ENCODE measurements at places on chromosomes 5 and 9. TPM values are rescaled to one million over a fixed set of nuclear protein-coding genes. Genes with fewer than 3 reads are reported as not detected.

The BHMT gene
- total RNA-seq, result not detected

The C9orf153 gene
- 0.23 TPM for total RNA-seq

The SH3GL2 gene
- total RNA-seq, result 3.2 TPM

The EPB41L4A gene
- total RNA-seq, result 35.2 TPM

- DNase-seq, result no peak
- H3K4me3 ChIP-seq, result no peak overlapping the region
- H3K4me1 ChIP-seq, result peaks cover 35% of the 10 kb centered on the region
- H3K36me3 ChIP-seq, result no peaks in the 10 kb centered on the region
- no peaks in the 10 kb centered on the region for H3K27me3 ChIP-seq
- peak overlapping the region; percentile 71 for H3K27ac ChIP-seq
These were observed 78.6 kb downstream of the AOPEP start for GRCh38 chr9:94805051-94805489.

DNA sequence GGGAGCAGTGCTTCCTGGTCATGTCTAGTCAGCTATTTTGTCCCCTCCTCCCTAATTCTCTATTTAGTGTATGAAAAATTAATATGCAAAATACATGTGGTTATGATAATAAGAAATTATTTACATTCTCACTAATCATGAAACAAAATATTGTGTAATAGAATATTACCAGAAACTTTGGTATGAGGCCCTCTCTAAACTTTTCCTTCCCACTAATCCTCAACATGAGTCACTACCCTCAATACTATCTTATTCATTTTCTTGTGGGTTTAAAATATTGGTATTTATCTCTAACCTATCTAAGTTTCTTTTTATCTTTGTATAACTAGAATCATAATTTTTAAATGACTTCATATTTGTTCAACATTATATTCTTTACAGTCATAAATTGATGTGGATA, 545.9 kb upstream of the PTPRD start:
- no peak overlapping the region for H3K4me3 ChIP-seq
- H3K27me3 ChIP-seq, result no peaks in the 10 kb centered on the region
- no peak overlapping the region for H3K27ac ChIP-seq
- H3K4me1 ChIP-seq, result no peaks in the 10 kb centered on the region

DNA sequence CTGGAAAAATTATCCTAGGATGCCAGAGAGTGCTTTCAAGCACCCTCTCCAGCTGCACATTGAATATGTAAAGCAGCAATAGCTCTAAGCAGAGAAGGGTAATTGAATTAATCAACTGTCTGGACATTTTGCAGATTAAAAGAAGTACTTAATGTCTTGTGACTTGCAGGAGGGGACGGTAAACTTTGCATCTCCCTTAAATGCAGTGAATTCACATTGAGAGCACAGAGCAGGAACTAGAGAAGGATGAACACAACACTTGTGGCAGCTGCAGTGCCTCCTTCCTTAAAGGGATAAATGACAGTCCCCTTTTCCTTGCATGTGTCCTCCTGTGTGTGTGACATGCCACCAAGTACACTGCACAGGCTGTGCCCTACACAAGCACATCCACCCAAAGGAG, 7.4 kb upstream of the CDK5RAP2 start:
- H3K27me3 ChIP-seq, result no peaks in the 10 kb centered on the region
- H3K4me1 ChIP-seq, result no peaks in the 10 kb centered on the region
- H3K4me3 ChIP-seq, result no peak overlapping the region
- H3K27ac ChIP-seq, result no peak overlapping the region

DNA sequence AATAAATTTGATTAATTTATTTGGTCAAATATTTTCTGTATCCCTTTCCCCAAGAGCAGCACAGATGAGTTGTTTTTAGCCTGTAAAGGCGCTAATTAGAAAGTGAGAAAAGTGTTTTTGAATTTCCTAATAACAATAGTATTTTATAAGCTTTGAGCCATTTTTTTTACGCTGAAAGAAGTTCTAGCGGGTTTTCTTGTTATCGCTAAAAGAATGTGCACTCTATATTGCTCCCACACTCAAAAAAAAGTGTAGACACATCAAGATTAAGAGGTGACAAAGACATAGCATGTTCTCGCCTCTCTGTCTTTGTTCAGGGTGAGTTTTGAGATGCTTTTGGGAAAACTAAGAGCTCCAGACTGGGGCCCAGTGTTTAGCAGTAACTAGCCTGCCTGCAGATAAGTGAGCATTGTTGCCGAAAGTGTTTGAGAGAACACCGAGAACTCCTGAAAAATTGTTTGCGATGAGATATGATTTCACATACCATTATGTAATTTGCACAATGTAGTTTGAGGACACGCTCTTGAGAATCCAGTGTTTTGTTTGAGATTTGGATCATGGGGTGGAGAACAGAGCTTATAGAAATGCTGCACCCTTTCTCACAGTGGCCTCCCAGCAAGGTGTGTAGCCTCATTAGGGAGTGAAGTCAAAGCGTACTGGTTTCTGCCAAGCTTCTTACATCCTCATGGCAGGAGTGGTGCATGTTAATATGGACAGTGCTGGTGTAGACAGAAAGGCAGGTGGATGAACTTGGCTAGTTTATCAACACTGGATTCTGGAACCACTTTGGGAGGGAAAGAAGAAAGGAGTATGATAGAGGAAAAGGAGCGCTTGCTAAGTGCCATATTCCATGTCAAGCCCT, 1.5 kb downstream of the F2R start:
- peaks cover 24% of the 10 kb centered on the region for H3K4me1 ChIP-seq
- no peak for DNase-seq
- H3K27ac ChIP-seq, result peak overlapping the region; percentile 85
- no peaks in the 10 kb centered on the region for H3K36me3 ChIP-seq
- peak overlapping the region; percentile 59 for H3K4me3 ChIP-seq

- H3K27ac ChIP-seq, result no peak overlapping the region
- no peaks in the 10 kb centered on the region for H3K36me3 ChIP-seq
- peaks cover 12% of the 10 kb centered on the region for H3K4me1 ChIP-seq
- peak; percentile 53 for DNase-seq
These were observed 135.7 kb downstream of the OLFM1 start for GRCh38 chr9:135222881-135223760.

DNA sequence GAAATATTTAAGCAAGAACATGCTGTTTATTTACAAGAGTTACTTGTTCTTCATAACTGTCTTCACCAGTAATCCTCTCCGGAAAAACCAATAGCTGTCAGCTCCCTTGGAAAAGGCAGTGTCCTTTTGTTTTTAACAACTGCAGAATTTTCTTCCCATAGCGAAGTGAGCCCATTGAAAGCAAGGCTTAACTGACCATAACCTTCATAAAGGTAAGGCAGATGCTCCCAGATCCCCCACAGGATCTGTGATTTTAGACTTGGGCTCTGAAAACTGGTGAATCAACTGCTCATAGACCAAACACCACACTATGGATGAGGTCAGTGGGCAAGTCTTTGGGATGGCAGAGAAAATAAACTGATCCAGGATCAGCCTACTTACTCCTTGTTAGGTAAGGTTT, 155.0 kb downstream of the GLIS3 start:
- H3K27me3 ChIP-seq, result no peaks in the 10 kb centered on the region
- H3K36me3 ChIP-seq, result no peaks in the 10 kb centered on the region

DNA sequence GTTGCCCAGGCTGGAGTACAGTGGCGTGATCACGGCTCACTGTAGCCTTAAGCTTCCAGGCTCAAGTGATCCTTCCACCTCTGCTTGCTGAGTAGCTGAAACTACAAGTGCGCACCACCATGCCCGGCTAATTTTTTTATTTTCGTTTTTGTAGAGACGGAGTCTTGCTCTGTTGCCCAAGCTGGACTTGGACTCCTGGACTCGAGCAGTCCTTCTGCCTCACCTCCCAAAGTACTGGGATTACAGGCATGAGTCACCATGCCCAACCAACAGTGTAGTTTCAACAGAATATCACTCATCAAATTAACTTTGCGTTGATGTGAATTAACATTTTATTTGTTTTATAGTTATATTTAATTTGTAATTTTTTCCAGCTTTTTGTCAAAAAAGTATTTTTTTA, 45.3 kb downstream of the WDR70 start:
- no peak overlapping the region for H3K27ac ChIP-seq
- H3K4me3 ChIP-seq, result no peak overlapping the region
- peaks cover 43% of the 10 kb centered on the region for H3K36me3 ChIP-seq
- DNase-seq, result no peak
- no peaks in the 10 kb centered on the region for H3K27me3 ChIP-seq
- H3K4me1 ChIP-seq, result no peaks in the 10 kb centered on the region

GRCh38 chr5:4019009-4019769, 423.6 kb downstream of the IRX1 start:
- no peak overlapping the region for H3K4me3 ChIP-seq
- H3K4me1 ChIP-seq, result no peaks in the 10 kb centered on the region
- H3K27ac ChIP-seq, result peak overlapping the region; percentile 24
- DNase-seq, result no peak

DNA sequence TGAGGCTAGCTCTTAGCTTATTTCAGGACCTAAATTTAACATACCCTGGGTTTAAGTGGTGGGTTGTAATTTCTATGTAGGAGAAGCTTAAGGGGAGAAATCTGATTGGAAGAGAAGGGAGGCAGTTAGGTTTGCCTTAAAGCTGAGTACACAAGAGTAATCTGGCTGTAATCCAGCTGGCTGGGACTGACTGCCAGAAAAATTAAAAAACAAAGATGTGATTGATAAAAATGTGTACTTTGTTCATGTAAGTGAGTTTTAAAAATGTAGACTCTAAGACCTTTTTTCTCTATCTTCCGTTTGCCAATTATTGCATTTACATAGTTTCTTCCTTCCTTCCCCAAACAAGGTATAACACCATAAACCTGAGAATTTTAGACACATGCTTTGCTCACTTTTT, 17.5 kb upstream of the MSMP start:
- peak overlapping the region; percentile 8 for H3K4me3 ChIP-seq
- no peaks in the 10 kb centered on the region for H3K36me3 ChIP-seq
- H3K27me3 ChIP-seq, result no peaks in the 10 kb centered on the region
- peaks cover 19% of the 10 kb centered on the region for H3K4me1 ChIP-seq

- H3K4me3 ChIP-seq, result no peak overlapping the region
- no peak overlapping the region for H3K27ac ChIP-seq
- no peak for DNase-seq
- H3K27me3 ChIP-seq, result no peaks in the 10 kb centered on the region
- H3K36me3 ChIP-seq, result no peaks in the 10 kb centered on the region
- H3K4me1 ChIP-seq, result no peaks in the 10 kb centered on the region
These were observed 366.9 kb upstream of the ZNF608 start for GRCh38 chr5:125113328-125113727.

GRCh38 chr5:143551820-143552251, 148.3 kb upstream of the NR3C1 start:
- H3K4me1 ChIP-seq, result peaks cover 4% of the 10 kb centered on the region
- H3K4me3 ChIP-seq, result no peak overlapping the region
- H3K27me3 ChIP-seq, result no peaks in the 10 kb centered on the region
- H3K36me3 ChIP-seq, result no peaks in the 10 kb centered on the region
- no peak overlapping the region for H3K27ac ChIP-seq

- no peak overlapping the region for H3K4me3 ChIP-seq
- H3K4me1 ChIP-seq, result no peaks in the 10 kb centered on the region
- H3K27me3 ChIP-seq, result no peaks in the 10 kb centered on the region
- H3K36me3 ChIP-seq, result no peaks in the 10 kb centered on the region
These were observed 31.2 kb upstream of the RAD23B start for GRCh38 chr9:107251756-107252322.

GRCh38 chr5:157611571-157612476, 36.2 kb upstream of the ADAM19 start:
- H3K36me3 ChIP-seq, result no peaks in the 10 kb centered on the region
- no peak overlapping the region for H3K27ac ChIP-seq
- no peak overlapping the region for H3K4me3 ChIP-seq
- no peak for DNase-seq
- no peaks in the 10 kb centered on the region for H3K27me3 ChIP-seq

DNA sequence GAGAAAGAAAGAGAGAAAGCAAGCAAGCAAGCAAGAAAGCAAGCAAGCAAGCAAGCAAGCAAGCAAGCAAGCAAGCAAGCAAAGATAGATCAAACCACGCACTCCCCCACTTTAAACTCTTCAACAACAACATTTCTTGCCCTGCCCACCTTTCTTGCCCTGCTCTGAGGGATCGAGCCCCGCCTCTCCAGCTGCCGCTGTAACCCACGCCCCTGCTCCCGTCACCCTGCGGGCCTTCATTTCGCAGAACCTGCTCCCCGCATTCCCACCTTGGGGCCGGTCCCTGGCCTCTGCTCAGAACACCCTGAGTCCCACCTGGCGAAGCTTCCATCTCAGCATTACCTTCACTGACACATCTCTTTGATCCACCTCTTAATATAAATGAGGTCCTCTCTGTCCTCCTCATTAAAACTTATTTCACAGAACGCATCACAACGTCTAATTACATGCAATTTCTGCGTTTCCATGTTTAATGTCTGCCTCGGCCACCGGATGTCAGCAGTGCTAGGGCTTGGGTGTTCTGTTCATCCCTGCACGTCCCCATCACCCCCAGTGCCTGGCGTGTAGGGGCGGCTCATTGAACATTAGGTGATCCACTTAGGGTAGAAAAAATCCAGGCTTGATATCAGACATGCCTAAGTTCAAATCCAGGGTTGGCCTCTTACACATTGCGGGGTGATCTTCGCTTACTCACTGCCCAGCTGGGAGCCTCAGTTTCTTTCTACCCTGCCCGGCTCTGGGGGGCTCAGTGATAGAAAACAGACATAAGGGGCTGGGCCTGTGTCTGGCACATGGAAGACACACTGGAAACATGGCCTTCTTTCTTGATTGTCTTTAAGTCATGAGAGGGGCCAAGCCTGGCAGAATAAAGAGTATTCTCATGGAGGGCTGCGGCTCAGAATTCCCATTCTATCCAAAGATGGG, 187.6 kb downstream of the DAB2IP start:
- H3K4me1 ChIP-seq, result no peaks in the 10 kb centered on the region
- DNase-seq, result peak; percentile 34
- no peak overlapping the region for H3K4me3 ChIP-seq
- no peak overlapping the region for H3K27ac ChIP-seq
- no peaks in the 10 kb centered on the region for H3K27me3 ChIP-seq

- H3K27ac ChIP-seq, result peak overlapping the region; percentile 74
- H3K4me3 ChIP-seq, result peak overlapping the region; percentile 53
- H3K36me3 ChIP-seq, result no peaks in the 10 kb centered on the region
- H3K4me1 ChIP-seq, result peaks cover 16% of the 10 kb centered on the region
- peaks cover 15% of the 10 kb centered on the region for H3K27me3 ChIP-seq
These were observed 3.9 kb upstream of the NKD2 start for GRCh38 chr5:1004461-1005248.

DNA sequence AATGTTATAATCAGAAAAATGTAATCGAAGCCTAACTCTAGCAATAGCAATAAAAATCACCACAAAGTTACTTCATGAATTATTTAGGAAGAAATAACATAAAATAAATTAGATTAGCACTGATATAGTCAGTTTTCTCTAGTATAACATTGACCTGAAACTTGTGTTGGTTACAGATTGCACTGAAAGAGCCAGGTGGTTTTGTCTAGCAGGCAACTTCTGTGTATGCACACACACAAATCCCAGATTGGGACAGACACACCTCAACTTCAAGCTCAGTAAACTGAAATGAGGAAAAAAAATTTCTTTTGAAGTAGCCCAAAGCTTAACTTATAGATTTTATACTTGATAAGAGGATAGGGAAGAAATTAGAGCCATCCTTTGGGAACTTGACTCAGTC, 129.3 kb downstream of the EFNA5 start:
- no peak for DNase-seq
- H3K36me3 ChIP-seq, result no peaks in the 10 kb centered on the region

GRCh38 chr5:91092859-91093783, 290.0 kb downstream of the ARRDC3 start:
- no peak overlapping the region for H3K4me3 ChIP-seq
- no peak for DNase-seq
- no peaks in the 10 kb centered on the region for H3K36me3 ChIP-seq

GRCh38 chr9:119284587-119285337, 84.5 kb downstream of the BRINP1 start:
- H3K4me3 ChIP-seq, result no peak overlapping the region
- no peaks in the 10 kb centered on the region for H3K4me1 ChIP-seq
- no peak for DNase-seq
- H3K27ac ChIP-seq, result no peak overlapping the region
- no peaks in the 10 kb centered on the region for H3K36me3 ChIP-seq
